Hepatocyte (in vitro differentiated cells): ENCODE measurements at places on chromosomes 2 and 18.

GRCh38 chr2:117087535-117088291 is 726.8 kb upstream of the DDX18 start:
- H3K27me3 ChIP-seq: no peaks in the 10 kb centered on the region
- no peaks in the 10 kb centered on the region for H3K36me3 ChIP-seq
- no peak overlapping the region for H3K4me3 ChIP-seq
- peak overlapping the region; percentile 58 for H3K27ac ChIP-seq
- peaks cover 22% of the 10 kb centered on the region for H3K4me1 ChIP-seq
- peak; percentile 21 for DNase-seq

DNA sequence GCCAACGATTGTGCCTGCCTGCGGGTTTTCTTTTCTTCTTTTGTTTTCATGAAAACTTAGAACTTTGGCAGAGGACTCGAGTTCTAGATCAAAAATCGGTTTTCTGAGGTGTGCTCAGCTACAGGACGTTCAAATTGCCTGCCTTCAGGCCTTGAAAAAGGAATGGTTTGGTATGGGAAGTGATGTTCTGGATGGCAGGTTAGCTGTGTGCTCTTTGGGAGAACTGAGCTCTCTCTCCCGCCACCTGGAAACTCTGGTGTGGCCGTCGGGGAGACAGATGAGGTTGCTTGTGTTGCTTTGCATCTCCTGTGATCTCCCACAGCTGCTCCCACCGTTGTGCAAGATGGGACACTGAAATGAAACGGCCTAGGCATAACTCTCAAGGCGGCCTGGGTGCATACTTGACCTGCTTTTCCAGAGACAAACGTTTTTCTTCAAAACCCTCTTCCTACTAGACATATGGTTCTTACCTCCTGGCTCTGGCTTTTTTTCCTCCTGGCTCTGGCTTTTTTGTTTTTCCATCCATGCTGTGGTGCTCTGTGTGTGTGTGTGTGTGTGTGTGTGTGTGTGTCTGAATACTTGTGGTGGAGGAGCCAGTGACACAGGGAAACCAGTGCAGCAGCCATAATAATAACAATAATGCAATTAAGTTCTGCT is 2.0 kb downstream of the FMNL2 start:
- peak overlapping the region; percentile 82 for H3K4me3 ChIP-seq
- peak overlapping the region; percentile 82 for H3K27ac ChIP-seq
- H3K4me1 ChIP-seq: peaks cover 15% of the 10 kb centered on the region
- no peaks in the 10 kb centered on the region for H3K36me3 ChIP-seq
- H3K27me3 ChIP-seq: no peaks in the 10 kb centered on the region

DNA sequence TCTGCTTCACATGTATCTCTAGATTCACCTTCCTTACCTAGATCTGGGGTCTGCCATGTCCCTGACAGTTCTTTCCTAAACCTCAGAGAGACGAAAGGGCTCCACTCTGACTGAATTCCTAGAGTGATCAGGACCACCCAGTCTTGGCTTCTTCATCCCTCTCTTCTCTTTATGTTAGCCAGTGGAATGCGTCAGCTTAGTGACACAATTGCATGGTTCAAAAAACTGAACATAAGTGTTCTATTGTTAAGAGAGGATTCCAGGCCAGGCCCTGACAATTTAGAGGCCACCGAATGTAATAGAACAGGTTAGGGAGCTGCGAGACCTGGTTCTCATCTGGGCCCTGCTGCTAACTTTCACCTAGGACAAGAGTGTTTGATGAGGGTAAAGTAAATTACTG is 10.0 kb downstream of the PRELID3A start:
- H3K27ac ChIP-seq: no peak overlapping the region
- no peaks in the 10 kb centered on the region for H3K36me3 ChIP-seq
- H3K4me3 ChIP-seq: no peak overlapping the region
- peaks cover 18% of the 10 kb centered on the region for H3K4me1 ChIP-seq

GRCh38 chr2:12881952-12882351 is 165.2 kb downstream of the TRIB2 start:
- no peaks in the 10 kb centered on the region for H3K4me1 ChIP-seq
- H3K4me3 ChIP-seq: no peak overlapping the region
- no peaks in the 10 kb centered on the region for H3K36me3 ChIP-seq
- DNase-seq: no peak

DNA sequence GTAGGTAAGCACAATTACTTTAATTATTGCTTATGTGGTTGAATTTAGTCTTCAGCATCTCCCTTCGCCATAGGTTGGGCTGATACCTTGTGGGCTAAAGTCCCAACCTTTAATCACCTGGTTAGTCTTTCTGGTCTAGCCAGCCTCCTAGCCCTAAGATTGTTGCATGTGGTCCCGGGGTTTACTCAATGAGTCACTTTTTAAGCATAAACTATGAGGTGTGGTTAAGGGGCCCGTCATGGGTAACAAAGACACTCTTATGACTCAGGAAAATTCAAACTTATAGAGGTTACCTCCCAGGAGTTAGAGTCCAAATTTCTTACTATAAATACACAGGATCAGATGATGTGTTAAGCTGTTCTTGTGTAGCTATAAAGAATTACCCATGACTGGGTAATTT is 841.6 kb downstream of the TRIB2 start:
- H3K4me3 ChIP-seq: no peak overlapping the region
- H3K36me3 ChIP-seq: no peaks in the 10 kb centered on the region
- peaks cover 2% of the 10 kb centered on the region for H3K4me1 ChIP-seq
